ENCODE measurements at places on chromosomes 2 and 18.

DNA sequence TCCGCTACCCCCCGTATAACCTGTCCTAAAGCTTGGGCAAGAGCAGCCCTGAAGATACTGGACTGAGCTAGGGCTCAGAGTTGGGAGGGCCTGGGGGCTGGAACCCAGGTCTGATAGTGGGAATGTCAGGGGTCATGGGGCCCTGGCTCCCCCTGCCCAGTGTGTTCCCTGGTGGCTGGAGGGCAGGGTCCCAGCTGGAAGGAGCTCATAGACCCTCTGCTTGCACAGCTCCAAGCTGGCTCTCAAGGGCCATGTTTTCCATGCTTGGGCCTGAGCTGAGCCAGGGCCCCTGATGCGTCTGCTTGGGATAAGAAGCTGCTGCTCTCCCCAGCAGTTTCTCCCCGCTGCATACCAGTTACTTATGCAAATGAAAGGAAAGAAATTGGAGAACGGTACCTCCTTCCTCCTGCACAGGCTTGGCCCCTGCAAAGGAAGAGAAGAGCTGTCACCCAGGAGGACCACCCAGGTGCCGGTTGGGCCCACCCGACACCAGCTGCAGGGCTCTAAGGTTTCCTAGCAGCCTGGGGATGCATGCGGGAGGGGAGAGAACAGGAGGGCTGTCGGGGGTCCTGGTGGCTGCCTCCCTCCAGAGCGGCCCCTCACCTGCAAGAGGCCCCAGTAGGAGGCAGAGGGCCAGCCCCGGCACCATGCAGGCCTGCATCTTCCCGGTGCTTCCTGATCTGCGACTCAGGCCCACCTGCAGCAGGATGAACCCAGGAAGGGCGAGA lies 628 bp downstream of the OTOS start:
- no peak for DNase-seq

GRCh38 chr2:20913491-20913890 lies 90.6 kb upstream of the LDAH start:
- DNase-seq: no peak

DNA sequence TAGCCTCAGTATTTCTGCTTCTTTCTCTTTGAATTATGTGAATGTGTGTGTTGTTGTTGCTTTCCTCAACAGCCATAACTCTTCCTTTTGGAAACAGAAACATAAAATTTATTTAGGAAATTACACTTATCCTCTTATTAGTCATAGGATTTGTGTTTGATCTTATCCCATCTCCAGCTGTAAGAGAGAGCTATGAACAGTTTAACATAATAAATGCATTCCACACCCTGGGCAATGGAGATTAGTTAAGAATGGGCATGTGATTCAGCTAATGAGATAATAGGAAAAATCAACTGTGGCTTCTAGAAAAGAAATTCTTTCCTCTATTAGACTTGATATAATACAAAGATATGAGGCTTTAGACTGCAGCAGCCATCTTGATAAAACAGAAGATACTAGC lies 55.0 kb downstream of the SCN7A start:
- DNase-seq: no peak

DNA sequence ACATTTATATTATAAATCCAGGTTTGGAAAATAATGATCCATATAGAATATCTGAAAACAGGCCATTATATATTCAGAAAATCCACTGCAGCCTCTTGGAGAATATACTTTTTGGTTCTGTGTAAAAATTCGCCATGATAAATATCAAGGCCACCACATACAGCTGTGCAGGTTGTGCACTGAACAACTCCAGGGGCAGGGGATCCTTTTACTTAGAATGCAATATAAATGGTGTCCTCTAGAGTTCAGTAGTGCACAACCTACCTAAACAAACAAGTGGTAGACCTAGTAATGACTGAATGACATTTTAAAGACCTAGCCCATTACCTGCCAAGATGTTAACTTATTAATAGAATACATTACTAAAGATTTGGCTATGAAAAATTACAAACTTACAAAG lies 22.4 kb downstream of the MOGAT1 start:
- DNase-seq: no peak

GRCh38 chr2:28509361-28509760 lies 13.5 kb downstream of the PLB1 start:
- no peak for DNase-seq

GRCh38 chr2:10457846-10458598 lies 9.9 kb upstream of the ODC1 start:
- no peak for DNase-seq

- no peak for DNase-seq
These were observed 299.5 kb downstream of the DSC3 start for GRCh38 chr18:30743033-30743432.

DNA sequence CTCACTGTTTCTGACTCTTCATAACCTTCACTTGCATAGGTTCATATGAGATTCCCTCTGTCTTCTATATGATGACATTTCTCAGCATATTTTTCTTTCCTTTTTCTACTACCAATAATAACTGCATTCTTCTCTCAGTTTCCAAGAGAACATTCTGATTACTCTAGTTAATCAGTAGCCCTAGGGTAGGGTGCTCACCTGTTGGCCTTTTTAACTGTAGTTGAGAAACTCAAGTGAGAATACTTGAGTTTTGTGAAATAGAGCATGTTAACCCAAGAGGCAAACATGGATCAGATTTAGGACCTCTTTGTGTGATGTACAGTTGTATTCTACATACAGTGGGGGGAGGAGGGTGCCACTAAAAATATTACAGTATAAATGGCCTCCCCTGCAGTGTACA lies 308.0 kb downstream of the CMPK2 start:
- DNase-seq: no peak

DNA sequence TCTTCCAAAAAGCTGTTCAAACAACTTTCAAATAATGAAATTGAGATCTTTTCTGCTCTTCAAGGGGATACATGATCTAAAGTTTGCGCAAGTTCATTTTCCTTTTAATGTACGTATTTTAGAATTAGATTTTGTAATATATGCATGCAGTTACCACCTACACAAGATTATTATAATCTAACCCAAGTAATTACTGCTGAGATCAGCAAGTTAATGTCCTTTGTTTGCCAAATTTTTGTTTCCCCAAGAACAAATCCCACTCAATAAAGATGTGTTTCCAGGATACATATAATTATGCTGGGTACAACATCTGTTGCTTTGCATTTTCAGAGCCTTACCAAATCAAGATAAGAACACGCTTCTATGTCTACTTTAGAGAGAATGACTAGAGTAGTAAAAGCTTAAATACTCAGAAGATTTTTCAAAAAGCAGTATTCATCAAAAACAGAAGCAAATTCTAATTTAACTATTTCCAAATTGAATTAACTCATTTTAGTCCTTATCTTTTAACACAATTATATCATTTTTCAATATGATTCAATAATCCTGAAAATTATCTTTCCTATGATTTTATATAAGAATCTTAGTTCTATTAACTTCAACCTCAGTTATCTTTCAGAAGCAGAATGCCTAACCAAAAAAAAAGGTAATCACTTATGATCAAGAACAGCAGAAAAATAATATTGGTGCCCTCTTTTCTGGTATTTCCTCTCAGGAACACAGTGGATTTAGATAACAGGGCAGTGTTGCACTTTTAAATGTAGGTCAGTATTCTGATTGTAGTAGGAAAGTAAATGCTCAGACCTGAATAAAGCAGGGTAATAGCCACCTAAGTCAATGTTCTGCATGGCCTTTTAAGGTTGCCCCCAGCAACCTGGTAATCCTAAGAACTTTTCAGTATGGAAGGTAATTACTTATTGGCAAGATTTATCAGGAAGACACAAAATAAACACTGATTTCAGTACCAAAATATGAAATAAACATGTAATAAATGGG lies 28.0 kb downstream of the CERKL start:
- no peak for DNase-seq

DNA sequence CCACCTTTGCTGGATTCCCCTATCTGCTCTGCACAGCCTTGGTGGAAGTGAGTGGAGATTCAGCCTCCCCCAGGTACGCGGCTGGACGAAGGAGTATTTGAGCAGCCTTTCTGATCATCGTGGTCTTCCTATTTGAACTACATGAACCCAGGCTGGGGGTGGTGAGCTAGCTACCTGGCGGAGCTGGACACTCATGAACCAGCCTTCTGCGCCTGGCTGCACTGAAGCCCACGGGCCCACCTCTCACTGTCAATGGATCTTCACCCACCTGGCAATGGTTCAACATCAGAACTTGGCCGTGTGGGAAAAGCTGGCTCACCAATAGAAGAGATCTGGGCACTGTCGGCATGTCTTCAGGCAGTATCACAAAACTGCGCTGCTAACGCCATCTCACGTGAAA lies 35.4 kb downstream of the ANKMY1 start:
- DNase-seq: no peak

GRCh38 chr2:127570282-127571250 lies 35.1 kb downstream of the MYO7B start:
- DNase-seq: no peak

DNA sequence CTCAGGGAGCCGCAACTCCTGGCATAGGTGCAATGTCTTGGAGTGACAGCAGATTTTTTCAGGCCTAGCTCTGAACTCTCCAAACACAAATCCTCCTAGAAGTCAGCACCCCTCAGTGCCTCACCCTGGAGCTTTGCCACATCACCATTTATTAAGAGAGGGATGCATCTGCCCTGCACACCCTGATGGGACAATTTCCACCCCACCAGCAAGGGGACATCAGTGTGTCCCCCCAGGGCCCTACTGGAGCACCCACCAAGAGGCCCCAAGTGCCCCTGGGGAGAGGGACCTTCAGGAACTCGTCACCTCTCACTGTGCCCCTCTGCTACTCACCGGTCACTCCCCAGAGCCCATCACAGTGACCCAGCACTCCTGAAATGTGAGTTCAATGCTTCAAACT lies 144.7 kb downstream of the NDUFA10 start:
- DNase-seq: no peak

DNA sequence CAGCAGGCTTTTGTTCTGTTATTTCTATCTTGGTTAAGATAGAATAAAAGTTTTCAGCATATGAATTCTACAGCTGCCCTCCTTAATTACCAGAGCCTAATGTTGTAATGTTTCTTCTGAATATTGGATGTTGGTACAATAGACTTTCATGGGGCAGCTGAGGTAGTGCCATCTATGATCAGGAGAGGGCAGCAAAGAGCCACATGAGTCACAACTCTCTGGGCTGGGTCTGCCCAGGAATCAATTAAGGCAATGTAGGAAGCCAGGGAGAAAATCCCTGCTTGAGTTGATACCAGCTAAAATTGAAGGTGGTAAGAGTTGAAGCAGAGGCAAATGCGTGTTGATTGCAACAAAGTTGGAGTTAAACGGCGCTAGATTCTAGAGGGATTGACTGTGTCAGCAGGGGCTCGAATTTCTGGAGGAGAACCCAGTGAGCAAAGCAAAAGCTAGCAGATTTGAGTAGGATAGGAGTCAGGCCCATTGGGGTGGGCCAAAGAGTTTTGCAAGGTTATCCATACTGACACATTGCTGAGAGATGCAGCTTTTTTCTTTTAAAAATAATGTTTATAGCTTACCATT lies 10.6 kb upstream of the MC5R start:
- DNase-seq: no peak

- no peak for DNase-seq
These were observed 335.0 kb upstream of the ID2 start for GRCh38 chr2:8346706-8347430.

GRCh38 chr2:35548171-35548570 lies 807.4 kb upstream of the CRIM1 start:
- DNase-seq: no peak

GRCh38 chr2:45706033-45706432 lies 54.6 kb downstream of the PRKCE start:
- no peak for DNase-seq

DNA sequence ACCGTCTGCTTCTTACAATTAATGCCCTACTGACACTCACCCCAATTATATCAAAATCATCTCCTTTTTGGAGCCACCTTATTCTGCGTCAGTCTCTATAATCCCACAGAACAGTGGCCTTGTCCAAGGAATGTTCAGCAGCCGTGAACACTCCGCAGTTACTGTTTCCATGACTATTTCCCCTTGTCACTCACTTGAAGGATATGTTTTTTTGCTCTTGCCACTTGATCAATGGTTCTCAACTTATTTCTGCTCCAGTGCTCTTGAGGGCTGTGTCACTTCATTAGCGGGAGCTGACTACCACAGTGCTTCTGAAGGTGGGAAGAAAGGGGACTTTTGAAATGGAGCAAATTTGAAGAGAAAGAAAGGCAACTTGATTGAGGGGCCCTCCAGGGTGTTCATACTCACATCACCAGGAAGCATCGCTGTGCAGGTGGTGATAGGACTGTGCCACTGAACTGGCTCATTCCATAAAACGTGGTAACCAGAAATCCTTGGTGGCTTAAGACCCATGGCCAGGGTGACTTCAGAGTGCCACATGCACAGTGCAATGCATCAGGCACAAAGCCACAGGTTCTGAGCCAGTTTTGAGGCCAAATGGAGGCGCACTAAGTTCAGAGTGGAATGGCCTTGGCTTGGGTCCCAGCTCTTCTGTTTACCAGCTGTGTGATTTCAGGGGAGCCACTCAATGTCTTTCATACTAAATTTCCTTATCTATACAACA lies 320.6 kb upstream of the RAB12 start:
- DNase-seq: no peak

- no peak for DNase-seq
These were observed 324.4 kb downstream of the ALK start for GRCh38 chr2:29597035-29597434.

DNA sequence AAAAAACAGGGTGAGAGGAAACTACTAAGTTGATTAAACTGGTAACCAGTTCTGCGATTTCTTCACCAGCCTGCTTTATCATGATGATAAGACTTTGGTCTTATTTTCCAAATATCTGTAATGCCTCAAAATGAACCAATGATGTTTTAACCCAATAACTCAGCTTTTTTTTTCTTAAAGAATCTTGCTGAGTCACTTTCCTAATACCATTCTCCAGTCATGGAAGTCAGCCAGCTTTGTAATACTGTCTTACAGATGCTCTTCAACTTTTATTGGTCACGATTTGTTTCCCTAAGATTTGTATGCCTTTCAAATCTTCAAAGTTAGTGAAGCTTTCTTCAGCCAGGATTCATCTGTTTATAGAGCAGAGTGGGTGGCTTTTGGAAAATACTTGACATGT lies 47.7 kb upstream of the SMIM21 start:
- DNase-seq: no peak

GRCh38 chr2:122753336-122753735 lies 997.9 kb downstream of the TSN start:
- no peak for DNase-seq

GRCh38 chr2:119255760-119256581 lies 32.3 kb downstream of the STEAP3 start:
- no peak for DNase-seq

DNA sequence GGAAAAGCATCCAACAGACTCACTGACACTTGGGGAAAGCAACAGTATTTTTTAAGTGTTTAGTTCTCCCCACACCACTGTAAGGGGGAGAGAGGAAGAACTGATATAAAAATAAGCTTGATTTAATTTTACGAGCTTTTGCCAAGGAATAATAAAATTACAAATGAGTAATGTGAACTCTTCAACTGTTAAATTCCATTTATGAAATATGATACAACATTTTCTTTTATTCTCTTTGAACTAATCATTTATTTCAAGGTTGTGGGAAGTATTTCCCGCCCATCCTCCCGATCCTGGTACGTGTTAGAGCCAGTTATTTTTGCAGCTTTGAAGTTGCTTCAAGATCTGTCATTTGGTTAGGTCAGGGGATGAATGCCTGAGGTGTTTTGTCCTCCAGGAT lies 35.2 kb downstream of the WDPCP start:
- DNase-seq: no peak

- no peak for DNase-seq
These were observed 9.3 kb downstream of the SP3 start for GRCh38 chr2:173955867-173956266.

- DNase-seq: no peak
These were observed 123.1 kb upstream of the XIRP2 start for GRCh38 chr2:166765141-166765540.

- no peak for DNase-seq
These were observed 335.2 kb downstream of the GBX2 start for GRCh38 chr2:235832941-235833340.

All from iPS DF 6.9 (cell line).